ENCODE measurements at places on chromosomes 16 and 17.

DNA sequence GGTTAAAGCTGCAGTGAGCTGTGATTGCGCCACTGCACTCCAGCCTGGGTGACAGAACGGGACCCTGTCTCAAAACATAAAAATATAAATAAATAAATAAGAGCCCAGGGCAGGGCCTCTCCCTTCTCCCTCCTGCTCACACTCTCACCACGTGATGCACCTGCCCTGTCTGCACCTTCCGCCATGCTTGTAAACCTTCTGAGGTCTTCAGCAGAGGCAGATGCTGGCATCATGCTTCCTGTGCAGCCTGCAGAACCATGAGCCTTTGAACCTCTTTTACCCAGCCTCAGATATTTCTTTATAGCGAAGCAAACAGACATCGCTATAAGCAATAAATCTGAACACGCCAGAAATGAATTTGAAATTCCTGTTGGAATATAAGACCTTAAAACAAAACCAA is 48.5 kb downstream of the HNF1B start:
- no peak for DNase-seq

DNA sequence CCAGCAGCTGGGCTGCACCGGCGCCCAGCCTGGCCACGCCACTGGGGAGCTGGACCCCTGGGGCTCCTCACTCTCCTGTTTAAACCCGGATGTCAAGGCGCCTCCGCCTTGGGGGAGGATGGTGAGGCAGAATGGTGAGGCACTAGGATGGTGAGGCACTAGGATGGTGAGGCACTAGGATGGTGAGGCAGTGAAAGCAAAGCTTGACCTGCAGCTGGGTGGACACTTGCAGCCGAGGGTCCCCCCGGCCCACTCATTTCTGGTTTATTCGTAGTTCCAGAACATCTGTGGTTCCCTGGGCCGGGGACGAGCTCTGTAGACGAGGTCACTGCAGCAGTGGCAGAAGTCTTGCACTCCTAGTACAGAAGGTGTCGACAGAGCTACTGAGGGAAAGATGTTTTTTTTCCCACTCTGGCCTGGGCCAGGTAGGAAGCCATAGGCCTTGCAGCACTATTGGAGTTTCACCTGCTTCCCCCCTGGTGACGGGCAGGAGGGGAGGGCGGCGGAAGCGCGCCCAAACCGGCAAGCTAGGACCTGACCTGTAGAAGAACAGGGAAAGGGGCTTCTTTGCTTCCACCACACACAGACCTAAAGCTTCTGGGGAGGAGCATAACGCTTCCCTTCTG is 1.1 kb upstream of the HNF1B start:
- DNase-seq = no peak

DNA sequence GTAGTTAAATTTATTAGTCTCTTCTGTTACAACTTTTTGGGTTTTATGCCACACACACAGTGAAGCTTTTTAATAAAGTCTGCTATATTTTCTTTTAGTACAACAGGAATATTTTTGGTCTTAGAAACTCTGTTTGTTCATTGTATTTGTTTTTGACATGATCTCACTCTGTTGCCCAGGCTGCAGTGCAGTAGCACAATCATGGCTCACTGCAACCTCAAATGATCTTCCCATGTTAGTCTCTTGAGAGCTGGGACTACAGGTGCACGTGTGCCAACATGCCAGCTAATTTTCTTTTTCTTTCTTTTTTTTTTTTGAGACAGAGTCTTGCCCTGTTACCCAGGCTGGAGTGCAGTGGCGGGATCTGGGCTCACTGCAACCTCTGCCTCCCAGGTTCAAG is 27.1 kb downstream of the PPM1D start:
- DNase-seq = no peak

DNA sequence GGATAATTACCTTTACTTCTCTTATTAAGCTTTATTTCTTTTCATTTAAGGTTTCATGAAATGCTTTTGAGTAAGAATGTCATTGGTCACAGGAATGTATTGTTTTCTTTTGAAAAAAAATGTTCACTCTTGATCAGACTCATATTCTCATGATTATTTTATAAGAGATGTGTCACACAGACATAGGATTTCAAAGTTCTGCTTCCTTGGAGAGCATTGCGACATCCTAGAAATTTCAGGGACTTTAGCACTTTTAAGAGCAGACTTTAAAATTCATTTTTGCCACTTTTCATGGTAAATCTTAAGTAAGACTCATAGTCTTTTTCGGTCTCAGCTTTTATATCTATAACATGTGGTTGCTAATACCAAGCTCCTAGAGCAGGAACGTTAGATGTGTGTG is 314.7 kb downstream of the CDH8 start:
- DNase-seq = no peak

- no peak for DNase-seq
These were observed 516.4 kb downstream of the GRIN2A start for GRCh38 chr16:9665851-9666271.

DNA sequence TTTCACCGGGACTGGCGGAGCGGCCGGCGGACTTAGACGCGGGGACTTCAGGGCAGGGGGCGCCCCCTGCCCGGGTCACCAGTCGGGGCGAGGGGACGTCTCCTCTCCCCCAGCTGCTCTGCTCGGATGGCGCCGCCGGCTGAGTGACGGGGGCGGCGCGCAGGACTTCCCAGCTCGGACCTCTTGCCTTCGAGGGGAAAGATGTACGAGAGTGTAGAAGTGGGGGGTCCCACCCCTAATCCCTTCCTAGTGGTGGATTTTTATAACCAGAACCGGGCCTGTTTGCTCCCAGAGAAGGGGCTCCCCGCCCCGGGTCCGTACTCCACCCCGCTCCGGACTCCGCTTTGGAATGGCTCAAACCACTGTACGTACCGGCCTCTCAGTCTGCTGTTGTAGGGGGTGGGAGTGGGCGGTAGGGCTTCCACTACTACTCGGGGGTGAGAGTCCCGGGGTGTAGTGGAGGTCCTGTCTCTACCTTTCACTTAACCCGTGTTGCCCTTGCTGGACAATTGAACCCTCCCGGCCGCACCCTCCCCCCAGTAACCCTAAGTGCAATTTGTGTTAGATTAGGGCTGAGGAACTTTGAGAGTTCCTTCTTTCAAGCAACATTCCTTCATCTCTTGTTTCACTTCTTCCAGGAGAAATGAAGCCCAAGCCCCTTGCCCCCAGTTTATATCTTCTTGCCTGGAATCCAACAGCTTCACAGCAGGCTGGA is 21.9 kb downstream of the GJD3 start:
- no peak for DNase-seq
